Calu3 (cell line): ENCODE measurements at places on chromosomes 16 and 17.
A peak's percentile ranks its signal among the peaks of the same experiment; 100 is the strongest.

DNA sequence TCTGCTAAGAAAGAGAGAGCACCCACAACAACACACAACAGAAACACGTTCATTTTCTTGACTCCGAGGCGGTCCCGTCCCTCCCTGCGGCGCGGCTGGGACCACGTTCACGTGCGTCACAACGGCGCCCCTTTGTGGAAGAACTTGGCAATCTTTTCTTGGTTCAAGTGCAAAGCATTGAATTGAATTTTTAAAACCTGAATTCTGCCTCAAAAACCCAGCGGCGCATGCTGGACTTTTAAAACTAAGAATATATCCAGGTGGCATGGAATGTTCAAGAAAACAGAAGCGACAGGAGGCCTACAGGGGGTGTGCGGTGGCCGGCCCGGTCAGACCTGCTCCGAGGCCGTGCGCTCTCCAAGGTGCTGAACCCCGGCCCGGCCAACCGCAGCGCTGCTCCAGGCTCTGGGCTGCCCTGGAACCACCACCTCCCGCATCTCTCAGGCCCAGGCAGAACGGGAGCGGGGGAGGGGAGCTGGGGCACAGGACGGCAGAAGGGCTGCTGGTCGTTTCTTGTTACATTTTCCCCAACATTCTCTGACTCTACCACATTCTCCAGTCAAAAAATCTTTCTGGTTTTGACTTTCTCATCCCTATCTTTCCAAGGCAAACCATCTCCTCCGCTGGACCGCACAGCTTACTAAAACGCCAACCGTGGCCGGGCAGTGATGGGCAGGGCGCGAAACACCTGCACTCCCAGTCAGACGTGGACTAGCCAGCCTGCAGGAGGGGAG, 3.4 kb upstream of the HEXD start:
- H3K36me3 ChIP-seq: peaks cover 18% of the 10 kb centered on the region
- no peak overlapping the region for H3K4me3 ChIP-seq
- DNase-seq: peak; percentile 62
- no peaks in the 10 kb centered on the region for H3K4me1 ChIP-seq

GRCh38 chr16:5642011-5642410, 544.4 kb upstream of the EEF2KMT start:
- DNase-seq: no peak
- H3K27ac ChIP-seq: no peak overlapping the region
- H3K4me3 ChIP-seq: no peak overlapping the region
- H3K27me3 ChIP-seq: peaks cover 49% of the 10 kb centered on the region
- no peaks in the 10 kb centered on the region for H3K4me1 ChIP-seq

- no peaks in the 10 kb centered on the region for H3K27me3 ChIP-seq
- no peak for DNase-seq
- no peak overlapping the region for H3K4me3 ChIP-seq
- H3K4me1 ChIP-seq: peaks cover 18% of the 10 kb centered on the region
- H3K36me3 ChIP-seq: peaks cover 58% of the 10 kb centered on the region
These were observed 9.5 kb downstream of the PROCA1 start for GRCh38 chr17:28702026-28702751.

DNA sequence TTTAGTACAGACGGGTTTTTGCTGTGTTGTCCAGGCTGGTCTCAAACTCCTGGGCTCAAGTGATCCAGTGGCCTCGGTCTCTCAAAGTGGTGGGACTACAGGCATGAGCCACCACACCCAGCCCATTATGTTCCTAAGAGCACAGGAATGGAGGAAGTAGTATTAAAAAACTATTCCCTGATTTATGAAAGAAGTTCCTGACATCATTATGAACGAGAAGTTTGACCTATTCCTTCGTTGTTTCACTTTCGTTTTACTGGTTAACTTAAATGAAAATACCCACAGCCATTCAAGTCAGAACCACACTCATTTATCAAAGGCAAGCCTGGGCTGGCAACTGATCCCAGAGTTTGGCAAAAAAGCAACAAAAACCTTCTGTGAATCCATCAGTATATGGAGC, 13.5 kb upstream of the CBX4 start:
- H3K36me3 ChIP-seq: peaks cover 10% of the 10 kb centered on the region
- H3K27me3 ChIP-seq: peaks cover 21% of the 10 kb centered on the region
- H3K4me3 ChIP-seq: peak overlapping the region; percentile 35
- peak; percentile 56 for DNase-seq
- H3K27ac ChIP-seq: peak overlapping the region; percentile 74
- H3K4me1 ChIP-seq: peaks cover 30% of the 10 kb centered on the region

GRCh38 chr16:5025171-5025632, 8.5 kb downstream of the NAGPA start:
- no peaks in the 10 kb centered on the region for H3K4me1 ChIP-seq
- H3K36me3 ChIP-seq: no peaks in the 10 kb centered on the region
- peaks cover 33% of the 10 kb centered on the region for H3K27me3 ChIP-seq
- H3K4me3 ChIP-seq: no peak overlapping the region
- peak; percentile 28 for DNase-seq

- H3K4me3 ChIP-seq: no peak overlapping the region
- H3K27ac ChIP-seq: no peak overlapping the region
- DNase-seq: no peak
- no peaks in the 10 kb centered on the region for H3K36me3 ChIP-seq
- no peaks in the 10 kb centered on the region for H3K4me1 ChIP-seq
These were observed 237.1 kb downstream of the NTN1 start for GRCh38 chr17:9258115-9259015.

- DNase-seq: no peak
- H3K4me1 ChIP-seq: no peaks in the 10 kb centered on the region
- H3K27ac ChIP-seq: no peak overlapping the region
- H3K4me3 ChIP-seq: no peak overlapping the region
- H3K27me3 ChIP-seq: no peaks in the 10 kb centered on the region
These were observed 11.0 kb downstream of the LRRC75A start for GRCh38 chr17:16480995-16481394.
